ENCODE measurements at places on chromosomes 2 and 18.

- DNase-seq, result no peak
Observed at GRCh38 chr2:204201507-204201906, 264.9 kb downstream of the ICOS start.

DNA sequence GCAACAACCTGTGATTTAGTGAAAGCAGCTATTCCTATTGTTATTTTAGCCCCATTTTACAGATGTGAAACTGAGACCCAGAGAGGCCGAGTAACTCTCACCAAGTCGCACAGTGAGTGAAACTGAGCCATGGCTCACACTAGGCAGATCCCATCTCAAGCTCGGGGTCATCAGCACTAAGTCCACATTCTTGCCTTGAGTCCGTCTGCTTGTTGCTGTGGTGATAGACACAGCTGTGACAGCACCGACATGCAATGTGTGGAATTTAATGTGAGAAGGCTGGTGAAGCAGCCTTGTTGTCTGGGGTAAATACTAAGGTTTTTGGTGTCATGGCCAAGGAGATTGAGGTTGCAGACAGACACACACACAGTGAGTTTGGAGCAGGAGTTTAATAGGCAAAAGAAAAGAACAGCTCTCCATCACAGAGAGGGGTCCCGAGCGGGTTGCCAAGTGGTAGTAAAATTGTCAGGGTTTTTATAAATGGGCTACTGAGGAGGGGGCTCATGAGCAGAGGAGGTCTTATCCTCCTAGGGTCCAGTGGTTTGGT is 40.2 kb upstream of the GMCL1 start:
- no peak for DNase-seq

DNA sequence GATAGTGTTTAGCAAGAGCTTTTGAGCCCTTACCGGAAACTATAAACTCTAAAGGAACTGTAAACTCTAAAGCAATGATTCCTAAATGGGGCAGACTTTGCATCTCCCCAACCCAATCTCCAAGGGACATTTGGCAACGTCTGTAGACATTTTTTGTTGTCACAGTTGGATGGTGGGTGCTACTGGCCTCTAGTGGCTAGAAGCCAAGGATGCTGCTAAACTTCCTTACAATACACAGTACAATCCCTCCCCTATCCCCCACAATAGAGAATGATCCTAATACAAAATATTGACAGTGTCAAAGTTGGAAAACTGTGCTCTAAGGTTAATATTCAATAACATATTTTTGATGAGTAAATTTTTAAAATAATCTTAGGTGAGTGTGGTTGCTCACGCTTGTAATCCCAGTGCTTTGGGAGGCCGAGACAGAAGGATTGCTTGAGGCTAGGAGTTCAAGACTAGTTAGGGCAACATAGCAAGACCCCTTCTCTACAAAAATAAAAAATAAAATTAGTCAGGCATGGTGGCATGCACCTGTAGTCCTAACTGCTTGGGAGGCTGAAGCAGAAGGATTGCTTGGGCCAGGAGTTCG is 66.7 kb downstream of the PTPN4 start:
- DNase-seq, result no peak

DNA sequence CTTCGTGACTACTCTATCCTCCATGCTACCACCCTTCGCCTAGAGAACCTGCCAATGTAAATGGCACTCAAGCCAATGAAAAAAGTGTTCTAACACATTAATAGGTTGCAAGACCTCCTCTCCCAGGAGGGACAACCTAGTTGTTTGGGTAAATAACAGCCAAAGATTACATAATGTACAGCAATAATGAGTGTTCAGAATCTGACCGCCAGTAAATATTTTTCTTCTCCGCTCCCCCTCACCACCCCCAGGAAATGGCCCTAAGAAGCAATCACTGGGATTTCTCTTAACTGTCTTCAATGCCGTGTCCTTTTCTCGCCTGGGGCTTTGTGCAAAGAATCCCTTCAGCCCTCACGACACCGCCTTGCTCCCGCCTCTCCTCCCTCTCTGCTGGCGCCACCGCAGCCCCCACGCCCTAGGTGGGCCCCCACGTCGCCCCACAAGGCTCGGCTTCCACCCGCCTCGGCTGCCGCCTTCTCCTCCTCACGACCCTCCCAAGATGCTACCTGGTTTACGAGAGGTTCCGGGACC is 458 bp downstream of the HYCC2 start:
- no peak for DNase-seq

DNA sequence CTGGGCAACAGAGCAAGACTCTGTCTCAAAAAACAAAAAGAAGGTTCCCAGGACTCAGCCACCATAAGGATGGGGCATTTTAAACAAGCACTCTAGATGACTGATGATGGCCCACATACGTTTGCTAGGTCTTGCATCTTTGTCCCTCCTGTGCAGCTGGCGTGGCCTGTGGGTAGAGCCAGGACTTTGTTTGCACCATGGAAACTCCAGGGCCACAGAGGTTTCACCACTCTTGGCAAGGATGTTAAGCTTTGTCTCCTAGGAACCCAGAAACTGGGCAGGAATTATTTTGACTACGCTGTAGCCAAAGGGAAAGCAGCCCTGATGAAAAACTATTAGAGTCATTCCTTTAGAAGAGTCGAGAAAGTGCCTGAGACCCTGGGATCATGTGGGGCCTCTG is 75.3 kb upstream of the STPG4 start:
- DNase-seq, result no peak

DNA sequence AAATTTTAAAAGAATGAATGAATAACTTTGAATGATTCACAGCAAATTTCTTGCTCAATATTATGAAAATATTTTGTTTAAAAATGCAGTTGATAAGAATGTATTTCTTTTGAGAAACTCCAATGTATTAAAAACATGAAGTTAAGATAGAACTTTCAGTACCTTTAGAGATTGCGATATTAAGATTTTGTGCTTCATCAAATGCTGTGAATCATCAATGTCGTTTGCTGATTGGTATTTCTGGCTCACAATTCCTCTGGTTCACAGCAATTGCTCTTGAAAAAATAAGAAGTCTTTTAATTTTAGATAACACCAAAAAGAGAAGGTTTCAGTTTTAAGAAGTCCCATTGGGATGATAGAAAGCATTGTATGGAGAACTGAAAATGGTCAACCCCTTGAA is 228.7 kb downstream of the IKZF2 start:
- no peak for DNase-seq

DNA sequence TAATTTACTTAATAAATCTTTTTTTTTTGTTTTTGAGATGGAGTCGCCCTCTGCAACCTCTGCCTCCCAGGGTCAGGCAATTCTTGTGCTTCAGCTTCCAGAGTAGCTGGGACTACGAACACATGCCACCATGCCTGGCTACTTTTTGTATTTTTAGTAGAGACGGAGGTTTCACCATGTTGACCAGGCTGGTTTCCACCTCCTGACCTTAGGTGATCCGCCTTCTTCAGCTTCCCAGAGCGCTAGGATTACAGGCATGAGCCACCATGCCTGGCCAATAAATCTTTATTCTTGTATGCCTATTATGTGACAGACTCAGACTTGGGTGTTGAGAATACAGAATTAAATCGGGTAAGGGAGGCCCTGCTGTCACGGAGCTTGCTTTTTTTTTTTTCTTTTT is 16.7 kb upstream of the ASXL2 start:
- DNase-seq, result no peak

DNA sequence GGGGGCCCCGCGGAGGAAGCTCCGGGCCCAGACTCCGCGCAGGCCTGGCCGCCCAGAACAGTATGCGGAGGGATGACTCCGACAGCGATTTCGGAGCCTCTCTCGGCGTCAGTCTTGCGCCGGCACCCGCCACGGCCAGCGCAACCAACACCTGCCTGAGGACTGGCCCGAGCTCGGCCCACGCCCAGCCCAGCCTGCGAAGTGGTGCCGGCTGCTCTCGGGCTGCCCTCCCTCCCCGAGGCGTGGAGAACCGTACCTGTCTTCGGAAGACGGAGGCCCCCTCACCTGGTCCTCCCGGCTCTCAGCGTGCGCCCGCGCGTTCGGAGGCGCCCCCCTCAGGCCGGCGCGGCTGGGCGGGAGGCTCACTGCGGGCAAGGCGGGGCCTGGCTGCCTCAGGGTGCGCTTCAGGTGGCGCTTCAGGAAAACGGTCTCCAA is at the start of gene M1AP:
Gene M1AP, minus strand, starts transcription at position 322 of the 435 bp plus-strand sequence. CDS start 8,055 bp downstream, outside the sequence.
- DNase-seq, result no peak

- no peak for DNase-seq
Observed at GRCh38 chr2:237691029-237691907, 63.9 kb downstream of the LRRFIP1 start.

GRCh38 chr2:156340804-156341451 is 8.4 kb upstream of the NR4A2 start:
- no peak for DNase-seq

- no peak for DNase-seq
Observed at GRCh38 chr2:177604271-177605065, 211.9 kb downstream of the AGPS start.

Measured in GOT3 (cell line).